ENCODE measurements at places on chromosomes 5 and 9.

DNA sequence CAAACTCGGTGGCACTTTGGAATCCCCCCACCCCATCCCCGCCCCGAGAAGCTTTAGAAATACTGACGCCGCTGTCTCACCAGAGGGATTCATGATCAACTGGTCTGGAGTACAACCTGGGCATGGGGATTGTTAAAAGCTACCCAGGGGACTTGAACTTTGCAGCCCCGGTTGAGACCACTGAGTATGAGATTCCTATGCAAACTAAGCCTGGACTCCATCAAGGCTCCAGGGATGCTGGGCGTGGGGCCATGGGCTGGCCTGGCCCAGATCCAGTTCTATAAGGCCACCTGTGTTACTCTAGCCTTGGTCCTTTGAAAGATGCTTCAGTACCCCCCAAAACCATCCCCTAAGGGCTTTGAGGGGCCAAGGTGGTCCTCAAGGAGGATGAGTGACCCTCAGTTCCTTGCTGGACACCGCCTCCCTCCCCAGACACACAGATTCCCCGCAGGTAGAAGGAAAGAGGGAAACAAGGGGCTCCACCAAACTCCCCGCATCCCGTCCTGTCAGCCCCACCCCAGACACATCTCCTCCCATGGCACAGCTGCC, 68.5 kb downstream of the MRPL36 start:
- DNase-seq: no peak

DNA sequence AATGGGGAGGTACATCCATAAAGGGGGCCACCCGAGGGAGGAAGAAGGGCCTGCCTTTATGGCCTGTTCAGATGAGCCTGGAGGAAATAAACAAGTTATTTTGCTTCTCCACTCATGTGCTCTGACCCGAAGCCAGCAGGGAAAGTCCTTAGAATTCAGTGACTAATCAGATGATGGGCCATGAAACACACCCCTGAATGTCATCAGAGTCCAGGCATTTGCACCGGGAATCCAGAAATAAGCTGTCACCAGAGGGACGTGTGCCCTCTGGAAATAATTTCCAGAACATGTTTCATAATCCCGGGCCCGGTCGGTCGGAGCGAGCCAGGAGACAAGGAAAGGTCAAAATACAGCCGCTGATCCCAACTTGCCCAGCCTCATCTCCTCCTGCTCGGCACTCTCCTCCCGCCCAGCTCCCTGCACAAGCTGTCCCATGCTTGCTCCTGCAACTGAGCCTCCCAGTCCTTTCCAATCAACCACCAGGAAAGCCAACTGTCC, 73.6 kb upstream of the ZNF622 start:
- DNase-seq: no peak

DNA sequence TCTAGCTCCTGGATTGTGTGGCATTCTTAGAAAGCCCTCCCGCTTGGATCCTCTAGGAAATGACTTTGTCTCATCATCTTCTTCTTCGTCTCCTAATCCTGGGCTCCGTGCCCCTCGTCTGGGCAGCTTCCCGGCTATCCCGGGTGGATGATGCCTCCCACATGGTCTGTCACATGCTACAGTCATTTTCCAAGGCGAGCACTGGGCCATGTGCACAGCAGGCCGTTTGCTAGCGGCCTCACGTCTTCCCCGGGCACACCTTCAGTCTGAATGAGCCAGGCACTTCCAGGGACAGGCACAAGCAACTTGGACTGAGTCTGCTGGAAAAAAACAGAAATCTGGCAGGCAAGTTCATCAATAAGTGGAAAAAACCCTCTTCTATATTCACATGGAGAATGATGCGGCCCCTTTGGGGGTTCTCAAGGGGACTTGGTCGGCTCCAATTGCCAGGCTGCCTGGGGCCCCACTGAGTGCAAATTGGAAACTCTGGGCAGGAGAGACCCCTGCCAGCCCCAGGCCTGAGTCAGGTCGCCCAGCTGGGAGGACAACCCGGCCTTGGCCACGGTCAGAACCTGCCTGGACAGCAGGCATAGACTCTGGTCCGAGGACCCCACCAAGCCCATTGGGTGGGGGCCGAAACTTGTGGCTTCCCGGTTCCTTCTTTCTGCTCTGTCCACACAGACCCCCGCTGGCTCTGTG, 11.1 kb upstream of the WNK2 start:
- DNase-seq: no peak

- DNase-seq: peak; percentile 38
These were observed 49.7 kb downstream of the BASP1 start for GRCh38 chr5:17267106-17267505.

GRCh38 chr5:102815084-102815483, 60.0 kb downstream of the PAM start:
- no peak for DNase-seq

DNA sequence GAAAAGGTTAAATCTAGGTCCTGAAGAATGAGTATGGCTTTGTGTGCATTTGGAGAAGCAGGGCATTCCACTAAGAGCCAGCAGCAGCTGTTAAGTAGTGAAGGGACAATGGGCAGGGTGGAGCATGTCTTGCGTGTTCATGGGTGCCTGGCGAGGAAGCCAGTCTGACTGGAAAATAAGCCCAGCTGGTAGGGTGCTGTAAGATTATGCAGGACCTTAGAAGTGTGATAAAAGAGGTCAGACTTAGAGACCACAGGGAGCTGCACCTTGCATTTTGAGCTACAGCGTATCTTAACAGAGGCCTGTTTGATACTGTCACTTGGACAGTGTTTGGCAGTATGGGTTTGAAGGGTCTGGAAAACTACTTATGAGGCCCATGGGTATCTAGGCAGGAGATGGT, 131.7 kb upstream of the ELL2 start:
- no peak for DNase-seq

DNA sequence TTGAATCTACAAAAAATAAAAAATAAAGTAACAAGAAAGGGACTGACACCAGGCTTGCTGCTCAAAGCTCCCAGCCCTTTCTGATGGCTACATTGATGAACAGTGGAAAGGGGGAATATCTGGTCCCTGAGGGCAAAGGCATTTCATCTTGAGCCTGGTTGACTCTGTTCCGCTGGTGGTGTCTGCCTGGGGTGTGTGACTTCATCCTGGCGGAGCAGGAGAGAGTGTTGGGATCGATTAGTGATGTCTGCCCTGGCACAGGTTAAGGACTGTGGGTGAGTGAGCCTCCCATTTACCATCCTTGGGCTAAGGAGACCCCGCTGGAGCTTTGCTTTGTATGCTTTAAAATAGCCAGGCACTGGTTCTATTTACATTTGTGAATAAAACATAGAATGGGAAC, 56.9 kb upstream of the ASS1 start:
- DNase-seq: no peak

- DNase-seq: no peak
These were observed 13.6 kb downstream of the TRMO start for GRCh38 chr9:97908705-97909104.

- DNase-seq: no peak
These were observed 129.6 kb upstream of the PPP1R26 start for GRCh38 chr9:135350003-135350315.

GRCh38 chr9:110126986-110127864, 80.7 kb downstream of the C9orf152 start:
- DNase-seq: no peak

DNA sequence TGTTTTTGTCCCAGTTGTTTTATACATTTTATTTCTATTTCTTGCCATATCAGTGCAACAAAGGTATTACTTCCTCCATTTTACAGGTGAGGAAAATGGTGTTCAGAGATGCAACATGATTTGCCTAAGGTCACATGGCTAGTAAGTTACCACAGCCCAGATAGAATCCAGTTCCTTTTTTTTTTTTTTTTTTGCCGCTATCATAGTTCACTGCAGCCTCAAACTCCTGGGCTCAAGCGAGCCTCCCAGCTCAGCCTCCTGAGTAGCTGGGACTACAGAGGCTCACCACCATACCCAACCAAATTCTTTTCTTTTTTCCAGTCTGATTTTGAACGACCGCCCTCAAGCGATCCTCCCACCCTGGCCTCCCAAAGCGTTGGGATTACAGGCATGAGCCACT, 480 bp upstream of the CCDC69 start:
- DNase-seq: peak; percentile 72

- DNase-seq: no peak
These were observed 40.9 kb downstream of the RAD23B start for GRCh38 chr9:107323836-107324585.

DNA sequence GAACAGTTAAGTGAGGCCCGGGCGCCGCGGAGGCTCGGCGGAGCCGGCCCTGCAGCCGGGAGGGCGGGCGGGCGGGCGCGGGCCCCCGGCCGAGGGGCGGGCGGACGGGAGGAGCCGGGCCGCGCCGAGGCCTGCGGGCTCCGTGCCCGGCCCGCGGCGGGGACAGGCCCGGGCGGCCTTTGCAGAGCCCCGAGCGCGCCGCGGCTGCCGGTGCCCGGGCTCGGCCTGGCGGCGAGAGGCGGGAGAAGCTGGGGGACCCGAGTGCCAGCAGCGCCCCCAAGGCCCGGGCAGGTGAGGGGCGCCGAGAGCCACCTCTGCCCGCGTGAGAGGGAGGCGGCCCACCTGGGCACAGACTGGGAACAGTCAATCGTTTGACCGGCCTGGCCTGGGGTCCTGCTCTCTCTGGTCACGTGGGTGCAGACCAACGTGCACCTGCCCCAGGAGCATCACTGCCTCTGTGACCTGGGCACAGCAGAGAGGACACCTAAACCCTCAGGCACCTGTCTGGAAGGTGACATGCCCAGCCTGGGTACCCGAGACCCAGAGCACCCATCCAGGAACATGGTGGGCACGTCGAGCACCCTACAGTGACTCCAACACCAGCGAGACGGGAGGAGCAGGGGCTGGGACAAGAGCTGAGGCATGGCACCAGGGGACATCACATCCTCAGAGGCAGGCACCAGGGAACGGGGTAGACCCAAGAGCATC, 531 bp downstream of the MVB12B start:
- no peak for DNase-seq

DNA sequence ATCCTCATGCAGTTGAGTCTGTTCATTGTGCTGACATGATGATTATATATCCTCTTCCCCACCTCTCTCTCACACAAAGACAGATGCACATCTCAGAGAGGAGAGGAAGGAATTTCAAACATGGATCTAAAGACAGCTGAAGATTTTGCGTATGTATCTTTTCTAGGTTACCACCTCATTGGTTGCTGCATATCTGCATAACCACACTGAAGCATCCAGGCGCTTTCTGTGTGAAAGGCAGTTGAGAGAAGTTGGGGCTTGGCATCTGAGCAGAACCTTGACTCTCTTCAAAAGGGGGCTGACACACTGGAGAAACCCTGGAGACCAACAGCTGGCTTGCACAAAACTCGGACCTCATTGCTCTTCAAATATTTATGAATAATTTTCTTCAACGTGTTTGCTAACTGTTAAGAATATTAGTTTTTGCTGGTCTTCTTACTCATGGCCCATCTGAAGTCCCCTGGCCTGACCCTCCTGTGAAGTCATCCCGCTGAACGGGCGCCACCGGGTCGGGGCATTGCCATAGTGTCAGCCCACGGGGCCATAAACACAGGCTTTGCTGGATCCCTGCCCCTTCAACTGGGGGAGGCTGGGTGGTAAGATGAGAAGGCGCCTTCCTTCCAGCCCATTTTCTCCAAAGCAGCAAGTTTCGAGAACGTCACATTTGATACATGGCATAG, 593.2 kb upstream of the CLINT1 start:
- no peak for DNase-seq

- DNase-seq: no peak
These were observed 396.5 kb upstream of the RPS23 start for GRCh38 chr5:82674671-82675070.

GRCh38 chr5:17799521-17799920, 165.3 kb downstream of the TAF11L14 start:
- DNase-seq: no peak

DNA sequence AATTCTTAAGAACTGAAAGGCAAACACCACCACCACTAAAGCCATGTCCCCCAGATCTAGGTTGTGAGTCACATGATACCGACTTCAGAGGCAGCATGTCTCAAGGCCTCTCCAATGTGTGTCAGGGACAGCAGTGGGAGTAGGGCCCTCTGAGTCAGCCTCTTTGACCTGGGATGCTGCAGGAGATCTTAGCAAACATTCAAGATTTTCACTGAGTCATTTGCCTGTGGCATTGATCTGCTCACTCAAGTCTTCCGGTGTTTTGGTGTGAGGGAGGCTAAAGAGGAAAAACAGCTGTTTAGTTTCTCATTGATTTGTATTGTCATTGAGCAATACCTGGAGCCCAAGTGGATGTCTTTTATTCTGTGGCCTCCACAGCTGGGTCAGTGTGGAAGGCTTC, 36.1 kb downstream of the TMC1 start:
- DNase-seq: no peak

DNA sequence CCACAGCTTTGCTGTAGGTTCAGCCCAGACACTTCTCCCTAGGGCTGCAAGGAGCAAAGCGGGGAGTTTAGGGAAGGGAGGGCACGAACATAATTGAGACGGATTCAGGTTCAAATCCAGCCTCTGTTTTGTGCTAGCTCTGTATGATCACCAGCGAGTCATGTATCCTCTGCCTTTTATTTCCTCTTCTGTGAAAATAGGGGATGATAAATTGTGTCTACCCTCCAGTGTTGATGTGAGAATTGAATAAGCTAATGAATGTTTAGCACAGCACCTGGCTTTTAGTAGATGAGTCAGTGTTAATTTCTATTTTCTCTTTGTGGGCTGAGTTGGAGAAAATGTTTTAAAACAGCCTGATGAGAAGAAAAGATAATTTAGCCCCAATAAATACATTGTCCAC, 6.2 kb downstream of the MLANA start:
- DNase-seq: no peak

GRCh38 chr5:16304846-16305245, 125.3 kb upstream of the MARCHF11 start:
- no peak for DNase-seq

- DNase-seq: no peak
These were observed 9.3 kb upstream of the PFDN1 start for GRCh38 chr5:140312067-140312790.

DNA sequence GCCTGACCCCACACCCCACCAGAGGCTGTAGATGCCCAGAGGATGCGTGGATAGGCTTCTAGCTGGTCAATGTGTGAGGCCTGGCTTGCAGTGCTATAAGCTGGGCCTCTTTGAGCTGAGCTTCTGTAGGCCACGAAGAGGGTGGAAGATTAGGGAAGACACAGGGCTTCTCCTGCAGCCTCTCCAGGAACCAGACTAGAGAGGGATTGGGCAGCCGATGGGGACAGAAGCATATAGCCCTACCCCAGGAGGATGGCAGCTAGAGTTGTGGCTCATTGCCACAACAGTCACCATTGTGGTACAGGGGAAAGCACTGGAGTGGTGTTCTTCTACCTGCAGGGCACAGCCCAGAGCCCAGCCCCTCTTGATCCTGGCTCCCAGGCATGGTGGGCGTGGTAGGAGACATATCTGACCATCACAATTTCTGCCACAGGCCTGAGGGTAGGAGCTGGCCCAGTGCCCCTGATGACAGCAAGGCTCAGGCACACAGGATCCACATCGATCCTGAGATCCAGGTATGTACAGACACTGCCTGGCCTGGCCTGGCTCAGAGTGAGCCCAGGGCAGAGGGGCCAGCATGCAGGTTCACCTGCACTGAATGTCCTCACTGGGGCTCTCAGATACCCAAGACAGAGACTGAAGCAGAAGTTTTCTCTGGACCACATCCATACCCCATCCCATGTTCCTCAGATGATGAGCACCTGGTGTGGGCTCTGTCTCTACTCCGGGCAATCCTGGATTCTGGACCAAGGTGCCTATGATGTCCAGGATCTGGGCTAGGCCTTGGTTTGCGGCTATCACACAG, 8.7 kb downstream of the PDLIM4 start:
- DNase-seq: no peak

- DNase-seq: no peak
These were observed 95.7 kb upstream of the FAM120A start for GRCh38 chr9:93355827-93356226.

Data from germinal center (tissue), 1 donor.